ENCODE measurements at places on chromosomes 1 and 21.

GRCh38 chr1:83064589-83065242 lies 934.2 kb downstream of the TTLL7 start:
- no peak for DNase-seq

DNA sequence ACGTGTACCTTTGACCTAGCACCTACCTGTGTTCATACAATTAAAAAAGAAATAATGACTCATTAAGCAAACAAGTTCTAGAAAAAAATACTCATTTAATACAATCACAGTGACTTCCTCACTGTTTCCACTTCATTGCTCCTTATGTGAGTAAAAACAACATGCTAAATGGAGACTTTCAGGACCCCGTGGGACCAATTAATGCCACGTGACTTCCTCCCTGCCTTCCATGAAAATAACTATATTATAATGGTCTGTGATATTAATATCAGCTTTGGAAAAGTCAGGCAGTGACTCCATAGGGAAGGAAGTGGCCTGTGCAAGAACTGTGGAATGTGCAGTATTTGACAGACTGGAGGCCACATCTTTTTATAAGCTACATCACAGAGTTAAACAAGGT lies 337.8 kb downstream of the HLX start:
- DNase-seq: no peak

DNA sequence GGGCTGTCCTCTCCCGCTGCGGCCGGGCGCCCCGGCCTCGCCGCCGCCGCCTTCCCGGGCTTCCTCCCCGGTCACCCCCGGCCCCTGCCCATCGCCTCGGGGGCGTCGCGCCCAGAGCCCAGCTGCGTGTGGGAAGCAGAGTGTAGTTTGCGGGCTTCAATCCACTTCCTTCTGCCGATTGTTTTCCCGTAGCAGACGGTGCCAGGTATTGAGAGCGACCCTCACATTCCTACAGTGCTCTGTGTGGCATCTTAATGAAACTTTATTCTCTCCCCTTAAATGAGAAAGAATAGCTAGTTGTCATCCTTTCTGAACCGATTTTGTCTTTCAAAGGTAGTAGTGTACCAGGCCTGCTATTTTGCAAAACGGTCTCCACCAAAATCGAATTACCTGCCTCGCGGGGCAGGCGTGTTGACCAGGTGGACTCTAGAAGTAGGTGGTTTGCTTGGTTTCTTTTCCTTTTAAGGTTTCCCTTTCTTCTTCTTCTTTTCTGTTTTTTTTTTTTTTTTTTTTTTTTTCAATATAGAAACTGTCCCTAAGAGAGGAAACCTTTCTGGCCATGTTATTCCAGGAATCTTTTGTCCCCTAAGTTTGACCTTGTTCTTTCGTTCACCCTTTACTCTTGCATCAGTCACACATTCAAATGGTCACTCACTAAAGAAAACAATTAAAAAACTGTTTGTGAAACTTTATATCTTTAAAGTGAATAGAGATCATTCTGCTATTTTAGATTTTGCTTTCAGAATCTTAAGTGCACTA lies 881 bp downstream of the USP25 start:
- no peak for DNase-seq

- no peak for DNase-seq
These were observed 57.6 kb downstream of the WLS start for GRCh38 chr1:68174738-68175113.

DNA sequence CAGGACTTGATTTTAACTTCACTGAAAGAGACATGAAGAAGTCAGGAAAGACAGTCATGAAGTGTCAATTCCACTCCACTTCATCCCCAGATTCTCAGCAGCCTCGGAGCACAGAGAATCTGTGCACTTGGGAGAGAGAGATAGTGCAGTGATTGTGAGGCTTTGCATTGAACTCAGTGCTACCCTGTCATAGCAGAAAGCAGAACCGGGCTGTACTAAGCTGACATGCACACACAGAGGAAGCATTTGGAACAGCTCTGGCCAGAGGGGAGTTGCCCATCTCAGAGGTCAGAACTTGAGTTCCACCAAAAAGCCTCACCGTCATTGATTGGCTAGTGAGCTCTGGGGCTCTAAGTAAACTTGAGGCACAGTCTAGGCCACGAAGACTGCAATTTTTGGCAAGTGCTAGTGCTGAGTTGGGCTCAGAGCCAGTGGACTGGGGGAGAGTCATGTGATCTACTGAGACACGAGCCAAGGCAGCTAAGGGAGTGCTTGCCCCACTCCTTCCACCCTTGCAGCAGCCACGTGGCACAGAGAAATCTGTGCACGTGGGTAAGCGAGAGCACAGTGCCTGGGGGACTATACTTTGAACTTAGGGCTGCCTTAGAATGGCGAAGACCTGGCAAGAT lies 810.2 kb upstream of the ADAMTS5 start:
- no peak for DNase-seq

DNA sequence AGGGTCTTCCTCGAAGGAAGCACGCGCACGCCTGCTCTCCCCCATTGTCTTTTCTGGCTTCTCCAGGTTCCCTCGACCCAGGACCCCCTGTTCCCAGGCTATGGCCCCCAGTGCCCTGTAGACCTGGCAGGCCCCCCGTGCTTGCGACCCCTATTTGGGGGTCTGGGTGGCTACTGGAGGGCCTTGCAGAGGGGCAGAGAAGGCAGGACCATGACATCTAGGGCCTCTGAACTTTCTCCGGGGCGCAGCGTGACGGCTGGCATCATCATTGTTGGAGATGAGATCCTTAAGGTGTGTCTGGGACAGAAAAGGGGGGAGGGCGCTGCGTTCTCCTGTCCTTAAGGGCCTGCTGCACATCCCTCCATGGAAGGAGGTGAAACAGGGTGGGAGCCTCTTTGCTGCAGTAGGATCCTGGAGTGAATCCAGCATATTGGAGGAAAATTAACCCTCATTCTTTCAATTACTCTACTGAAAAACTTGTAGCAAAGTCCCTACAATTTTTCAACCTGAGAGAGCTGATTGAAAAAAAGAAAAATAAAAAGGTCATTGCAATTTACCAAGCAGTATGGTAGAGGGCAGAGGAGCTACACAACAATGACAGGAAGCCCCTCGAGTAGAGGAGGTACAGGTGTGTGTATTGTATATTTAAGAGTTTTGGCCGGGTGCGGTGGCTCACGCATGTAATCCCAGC lies 777 bp downstream of the FLAD1 start:
- DNase-seq: no peak

GRCh38 chr1:65259816-65260215 lies 49.5 kb upstream of the DNAJC6 start:
- DNase-seq: no peak

DNA sequence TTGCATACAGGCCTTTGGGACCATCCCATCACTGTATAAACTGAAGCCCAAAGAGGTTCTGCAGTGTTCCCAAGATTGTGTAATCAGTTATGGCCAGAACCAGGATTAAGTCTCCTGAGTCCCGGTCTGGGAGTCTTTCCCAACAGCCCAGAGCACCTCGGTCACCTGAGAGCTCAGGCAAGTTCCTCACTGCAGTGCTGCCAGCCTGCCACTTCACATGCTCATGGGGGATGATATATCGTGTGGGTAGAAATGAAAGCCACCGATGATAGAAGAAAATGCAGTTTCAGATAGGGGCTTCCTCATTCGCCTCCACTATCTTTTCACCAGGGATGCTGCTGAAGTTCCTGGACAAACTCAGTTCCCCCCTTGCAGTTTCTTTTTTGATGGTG lies 30.4 kb downstream of the FHAD1 start:
- no peak for DNase-seq

GRCh38 chr1:226662642-226663326 lies 76.3 kb downstream of the ITPKB start:
- DNase-seq: peak; percentile 47

GRCh38 chr1:181189691-181190363 lies 101.3 kb downstream of the IER5 start:
- peak; percentile 48 for DNase-seq

GRCh38 chr1:117123274-117123673 lies 1.7 kb upstream of the TRIM45 start:
- DNase-seq: no peak

GRCh38 chr1:211684791-211685190 lies 9.4 kb upstream of the NEK2 start:
- DNase-seq: no peak

- no peak for DNase-seq
These were observed 100.2 kb upstream of the IPO9 start for GRCh38 chr1:201728731-201729130.

DNA sequence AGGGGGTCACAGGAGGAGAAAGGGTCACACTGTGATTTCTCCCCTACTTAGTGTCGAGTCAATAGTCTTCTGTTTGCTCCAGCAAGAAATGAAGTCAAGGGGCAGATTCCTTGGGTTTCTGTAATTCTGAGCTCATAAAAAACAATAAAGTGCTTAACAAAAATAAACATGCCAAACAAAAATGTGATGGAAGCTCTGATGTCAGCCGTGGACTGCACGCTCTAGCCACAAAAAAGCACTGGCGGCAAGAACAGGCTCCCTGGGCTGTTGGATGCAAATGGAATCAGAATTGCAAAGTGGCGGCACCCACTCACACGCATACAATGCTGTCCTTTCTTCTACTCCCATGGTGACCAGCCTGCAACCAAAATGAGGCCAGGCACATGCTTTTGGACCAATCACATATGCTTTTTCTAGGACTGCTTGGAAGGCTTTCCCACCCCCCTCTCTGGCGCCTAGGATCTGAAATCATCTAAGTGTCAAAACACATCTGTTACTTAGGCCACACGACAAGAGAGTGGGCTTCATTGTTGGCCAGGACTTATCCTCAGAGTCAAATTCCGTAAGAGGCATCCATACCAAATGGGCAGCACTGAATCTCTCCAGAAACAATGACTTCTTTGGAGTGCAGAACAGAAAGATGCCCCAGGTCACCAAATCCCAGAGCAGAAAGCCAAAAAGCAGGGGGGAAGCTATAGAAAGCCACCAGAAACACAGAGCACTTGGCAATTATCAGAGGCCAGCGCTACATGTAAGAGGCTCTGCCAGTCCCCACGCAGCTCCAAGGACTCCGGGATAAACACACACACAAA lies 9.2 kb downstream of the C1orf198 start:
- DNase-seq: no peak

DNA sequence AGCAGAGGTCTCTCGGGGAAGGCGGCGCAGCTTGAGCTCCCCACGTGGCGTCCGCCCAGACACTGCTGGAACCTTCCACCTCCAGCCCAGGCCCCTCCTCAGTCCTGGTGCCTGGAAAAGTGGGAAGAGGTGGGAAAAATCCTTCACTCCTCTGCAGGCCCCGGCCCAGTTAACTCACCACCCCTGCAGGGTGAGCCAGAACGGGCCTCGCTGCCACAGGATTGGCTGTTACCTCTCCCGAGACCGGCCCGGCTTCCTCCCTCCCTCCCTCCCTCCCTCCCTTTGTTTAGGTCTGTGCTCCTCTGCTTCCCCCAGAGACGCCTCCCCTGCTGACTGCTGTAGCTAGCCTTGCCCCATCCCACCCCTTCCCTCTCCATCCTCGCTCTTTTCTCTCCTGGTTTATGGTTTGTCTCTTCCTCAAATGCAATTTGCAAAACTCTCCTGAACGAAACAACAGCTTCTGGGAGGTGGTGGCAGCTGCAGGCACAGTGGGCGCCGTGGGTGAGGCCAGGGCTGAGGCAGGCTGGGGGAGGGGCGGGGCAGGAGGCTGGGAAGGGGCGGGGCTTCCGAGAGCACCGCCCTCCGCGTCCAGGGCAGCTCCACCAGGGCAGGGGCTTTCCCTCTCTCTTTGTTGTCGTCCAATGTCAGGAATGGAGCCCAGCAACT lies 6.5 kb downstream of the CAPN9 start:
- no peak for DNase-seq
